ENCODE measurements at places on chromosomes 6 and 20.

GRCh38 chr20:32450484-32451061 lies 92.4 kb downstream of the ASXL1 start:
- no peak for DNase-seq

- DNase-seq: no peak
Observed at GRCh38 chr6:150668900-150669302, 69.2 kb downstream of the PLEKHG1 start.

DNA sequence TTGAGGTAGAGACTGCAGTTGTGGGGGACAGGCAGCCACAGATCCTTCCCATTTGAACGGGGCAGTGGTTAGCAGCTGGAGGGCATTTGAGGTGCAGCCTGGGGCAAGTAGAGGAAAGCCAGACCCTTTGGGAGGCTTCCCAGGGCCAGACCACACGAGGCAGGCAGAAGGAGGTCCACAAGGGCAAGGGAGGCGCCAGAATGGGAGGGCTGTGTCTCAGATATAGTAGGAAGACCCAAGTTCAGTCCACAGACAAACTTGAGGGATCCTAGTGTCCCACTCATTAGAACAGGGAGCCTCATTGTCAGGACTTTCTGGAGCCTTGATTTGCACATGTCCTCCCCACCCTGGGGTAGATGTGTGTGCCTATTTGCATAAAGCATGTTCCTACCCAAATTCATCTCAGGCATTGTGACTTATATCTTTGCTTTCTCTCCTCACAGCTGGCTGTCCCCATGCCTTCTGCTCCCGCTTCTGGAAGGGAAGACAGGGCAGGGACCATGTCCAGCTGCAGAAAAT lies 166.0 kb downstream of the VEGFA start:
- DNase-seq: no peak

DNA sequence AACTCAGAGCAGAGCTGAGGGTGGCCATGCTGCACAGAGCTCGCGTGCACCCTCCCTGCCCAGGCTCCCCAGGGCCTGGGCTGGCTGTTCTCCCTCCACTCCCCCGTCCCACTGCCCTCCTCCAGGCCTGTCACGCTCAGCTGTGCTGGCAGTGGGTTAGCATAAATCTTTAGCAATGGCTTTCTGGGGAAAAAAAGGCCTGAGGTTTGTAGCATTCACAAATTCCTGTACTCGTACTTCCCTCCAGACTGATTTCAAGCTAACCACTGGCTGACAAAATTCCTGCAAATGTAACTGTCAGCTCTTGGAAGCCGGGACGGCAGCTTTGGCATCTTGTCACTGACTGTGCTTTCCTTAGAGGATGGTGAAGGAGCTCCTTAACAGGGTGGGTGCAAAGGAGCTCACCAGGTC lies 22.3 kb upstream of the SMOC2 start:
- no peak for DNase-seq

DNA sequence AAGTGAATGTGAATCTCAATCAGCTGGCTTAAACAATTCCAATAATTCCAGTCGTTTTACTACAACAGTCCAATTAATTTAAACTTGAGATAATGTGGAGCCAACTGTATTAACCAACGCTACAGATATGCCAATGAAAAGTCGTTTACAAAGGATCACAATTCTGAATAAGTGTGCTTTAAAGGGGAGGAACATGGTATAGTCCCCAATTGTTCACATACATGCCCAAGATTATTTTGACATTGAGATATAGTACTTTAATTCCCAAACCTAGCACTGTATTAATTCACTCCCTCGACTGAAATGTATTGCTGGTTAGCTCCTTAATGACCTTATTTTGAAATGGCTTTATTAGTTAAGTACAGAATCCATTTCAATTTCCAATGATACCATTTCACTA lies 2.5 kb downstream of the AKIRIN2 start:
- no peak for DNase-seq

DNA sequence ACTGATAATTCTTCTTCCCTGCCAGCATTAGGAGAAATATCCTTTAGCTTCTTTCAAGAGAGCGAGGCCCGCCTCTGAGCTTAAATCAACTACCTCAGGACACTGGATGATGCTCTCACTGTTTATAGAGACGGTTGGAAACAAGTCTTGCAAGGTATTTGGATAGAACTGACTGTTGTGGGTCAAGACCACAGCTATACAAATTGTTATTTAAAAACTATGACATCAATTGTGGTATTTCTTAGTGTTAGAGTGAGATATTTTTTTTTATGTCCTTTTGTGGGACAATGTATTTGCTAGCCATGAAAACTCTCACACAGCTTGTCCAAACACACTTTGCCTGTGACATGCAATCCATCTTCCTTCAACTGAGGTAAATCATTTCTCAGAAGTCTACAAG lies 136.3 kb upstream of the PHACTR1 start:
- DNase-seq: no peak

DNA sequence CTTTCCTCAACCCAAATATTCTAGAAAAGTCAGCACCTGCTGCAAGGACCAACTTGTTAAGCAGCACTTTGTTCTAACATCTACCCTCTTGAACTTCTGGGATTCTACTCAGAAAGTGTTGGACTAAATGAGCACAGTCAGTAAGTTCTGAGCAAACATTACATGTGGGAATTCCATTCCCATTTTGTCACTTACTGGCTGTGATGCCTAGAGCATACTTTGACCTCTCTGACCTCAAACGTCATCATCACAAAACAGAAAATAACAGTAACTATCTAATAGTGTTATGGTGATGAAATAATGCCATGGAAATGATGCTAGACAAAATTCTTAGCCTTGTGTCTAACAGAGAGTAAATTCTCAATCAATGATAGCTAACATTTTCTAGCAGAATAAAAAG lies 829.4 kb downstream of the EPHA7 start:
- no peak for DNase-seq

GRCh38 chr6:38212579-38212978 lies 393.1 kb downstream of the ZFAND3 start:
- no peak for DNase-seq

- no peak for DNase-seq
Observed at GRCh38 chr6:45645302-45645701, 267.6 kb upstream of the SUPT3H start.

- no peak for DNase-seq
Observed at GRCh38 chr20:44576297-44576696, 6.1 kb upstream of the PKIG start.

GRCh38 chr6:158850807-158851115 lies 31.6 kb upstream of the EZR start:
- no peak for DNase-seq

- DNase-seq: no peak
Observed at GRCh38 chr6:129659590-129660345, 50.2 kb downstream of the ARHGAP18 start.

GRCh38 chr6:31121131-31121790 lies 1.0 kb upstream of the CDSN start:
- no peak for DNase-seq

- DNase-seq: no peak
Observed at GRCh38 chr6:31169123-31169857, 1.2 kb downstream of the POU5F1 start.

DNA sequence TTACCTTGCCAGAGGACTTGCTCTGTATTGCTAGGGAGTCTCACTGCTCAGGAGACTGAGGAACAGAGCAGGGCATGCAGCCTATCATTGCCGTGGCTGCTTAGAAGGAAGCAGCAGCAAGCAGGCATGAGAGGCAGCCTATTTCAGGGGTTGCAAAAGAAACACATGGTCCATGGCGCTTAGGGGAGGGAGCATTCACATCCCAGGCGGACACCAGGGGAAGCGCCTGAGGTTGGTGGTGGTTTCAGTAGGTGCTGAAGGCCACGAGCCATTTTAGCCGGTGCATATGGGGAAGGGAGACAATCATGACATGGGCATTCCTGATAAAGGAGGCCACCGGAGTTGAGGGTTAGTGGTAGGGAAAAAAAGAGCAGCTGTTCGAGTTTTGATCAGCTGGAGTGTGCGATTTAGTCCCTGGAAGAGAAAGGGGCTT lies 20.9 kb downstream of the FARS2 start:
- DNase-seq: no peak

Data from LoVo (cell line).